ENCODE measurements at places on chromosomes 3 and 15. TPM values are rescaled to one million over a fixed set of nuclear protein-coding genes. Genes with fewer than 3 reads are reported as not detected.

SCAP gene
- 68.2 TPM for polyA plus RNA-seq

GRCh38 chr3:117595615-117596014, 886.0 kb downstream of the TUSC7 start:
- no peak for DNase-seq

APBA2 gene
- 15.2 TPM for polyA plus RNA-seq

PRTG gene
- polyA plus RNA-seq: 11.9 TPM

- DNase-seq: no peak
These were observed 391.6 kb upstream of the DPPA4 start for GRCh38 chr3:109728861-109729494.

DNAH1 gene
- polyA plus RNA-seq: 13.9 TPM

GRCh38 chr3:73029321-73029796, 32.1 kb upstream of the EBLN2 start:
- DNase-seq: no peak

DNA sequence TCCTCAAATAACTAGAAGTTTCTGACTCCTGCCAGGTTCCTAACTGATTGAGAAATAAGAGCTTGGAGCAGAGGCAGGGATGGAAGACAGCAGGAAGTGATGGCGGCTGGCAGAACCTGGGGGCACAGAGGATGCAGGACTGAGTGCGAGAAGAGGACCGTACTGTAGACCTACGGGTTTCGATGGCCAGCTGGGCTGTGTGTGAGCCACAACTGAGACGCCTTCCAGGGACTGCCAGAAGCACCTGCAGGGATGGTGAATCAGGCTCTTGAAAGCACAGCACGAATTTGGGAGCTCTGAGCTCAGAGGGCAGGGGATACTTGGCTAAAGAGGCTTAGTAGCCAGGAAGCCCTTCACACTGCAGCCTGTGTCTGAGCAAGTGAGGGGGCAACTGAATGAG, 165.6 kb downstream of the ABHD5 start:
- DNase-seq: no peak

IL5RA gene
- polyA plus RNA-seq: 0.79 TPM

PCSK6 gene
- polyA plus RNA-seq: 8.4 TPM

GRCh38 chr3:190209533-190209932, 88.8 kb upstream of the P3H2 start:
- DNase-seq: no peak

- no peak for DNase-seq
These were observed 576.3 kb downstream of the NTRK3 start for GRCh38 chr15:87680208-87680607.

- no peak for DNase-seq
These were observed 37.7 kb downstream of the NCK1 start for GRCh38 chr3:136899622-136900158.

DNA sequence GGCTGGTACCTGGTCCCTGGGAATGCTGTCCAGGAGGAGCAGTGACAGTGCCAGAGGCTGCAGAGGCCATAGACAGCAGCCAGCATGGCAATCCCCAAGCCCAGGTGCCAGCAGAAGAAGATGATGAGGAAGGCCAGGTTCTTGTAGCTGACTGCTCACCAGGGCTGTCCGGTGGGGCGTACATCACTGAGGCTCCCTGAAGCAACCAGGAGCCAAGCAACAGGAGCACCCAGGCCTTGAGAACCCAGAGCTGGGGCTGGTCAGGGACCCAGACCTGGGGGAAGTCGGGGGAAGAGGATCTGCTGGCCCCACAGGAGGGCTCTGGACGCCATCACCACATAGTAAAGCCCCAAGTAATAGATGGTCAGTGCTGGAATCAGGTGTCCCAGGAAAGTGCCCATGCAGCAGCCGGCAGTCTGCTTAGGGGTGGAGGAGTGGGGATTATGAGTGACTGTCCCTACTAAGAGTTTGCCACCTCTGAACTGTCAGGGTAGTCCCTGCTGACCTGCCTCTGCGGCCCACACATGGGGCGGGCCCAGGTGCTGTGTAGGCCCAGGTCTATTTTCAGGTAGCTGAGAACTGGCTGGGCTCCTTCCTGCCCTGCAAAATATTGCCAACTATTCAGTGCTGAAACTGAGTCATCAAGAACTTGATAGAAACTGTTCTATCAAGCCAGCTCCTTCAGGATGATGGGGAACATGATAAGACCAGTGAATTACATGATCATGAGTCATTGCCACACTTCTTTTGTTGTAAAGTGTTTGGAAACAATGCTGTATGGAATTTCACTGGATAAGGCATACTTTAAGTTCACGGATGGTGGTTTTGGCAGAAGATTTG, 68.7 kb downstream of the CHRD start:
- DNase-seq: no peak

- no peak for DNase-seq
These were observed 152.2 kb downstream of the CFAP20DC start for GRCh38 chr3:58897646-58898045.

- DNase-seq: no peak
These were observed 254.2 kb downstream of the PLOD2 start for GRCh38 chr3:145906755-145907154.

DNA sequence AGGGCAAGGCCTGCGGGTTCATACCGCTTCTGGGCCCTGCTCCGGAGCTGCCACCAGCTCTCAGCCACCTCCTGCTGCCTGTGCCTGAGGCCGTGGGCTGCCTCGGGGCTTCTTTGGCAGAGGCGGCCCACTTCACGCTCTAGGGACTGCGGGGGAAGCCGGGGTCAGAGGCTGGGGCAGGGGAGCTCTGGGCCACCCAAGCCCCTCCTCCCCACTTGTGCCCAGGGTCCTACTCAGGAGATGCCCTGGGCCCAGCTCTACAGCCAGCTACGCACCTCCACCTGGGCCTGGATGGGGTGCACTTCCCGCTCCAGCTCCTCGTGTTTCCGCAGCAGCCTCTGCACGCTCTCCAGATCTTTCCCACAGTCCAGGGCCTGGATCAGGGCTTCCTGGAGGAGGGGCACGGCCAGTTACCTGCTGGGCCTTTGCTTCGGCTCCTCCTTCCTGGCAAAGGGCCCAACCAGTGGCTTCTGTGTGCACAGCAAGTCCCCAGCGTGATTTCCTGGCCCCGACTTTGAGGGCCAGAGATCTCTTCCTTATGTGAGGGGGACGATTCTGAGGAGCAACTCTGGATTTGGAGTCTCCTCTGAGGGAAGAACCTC, 24.0 kb downstream of the PLA2G4B start:
- DNase-seq: no peak

DNA sequence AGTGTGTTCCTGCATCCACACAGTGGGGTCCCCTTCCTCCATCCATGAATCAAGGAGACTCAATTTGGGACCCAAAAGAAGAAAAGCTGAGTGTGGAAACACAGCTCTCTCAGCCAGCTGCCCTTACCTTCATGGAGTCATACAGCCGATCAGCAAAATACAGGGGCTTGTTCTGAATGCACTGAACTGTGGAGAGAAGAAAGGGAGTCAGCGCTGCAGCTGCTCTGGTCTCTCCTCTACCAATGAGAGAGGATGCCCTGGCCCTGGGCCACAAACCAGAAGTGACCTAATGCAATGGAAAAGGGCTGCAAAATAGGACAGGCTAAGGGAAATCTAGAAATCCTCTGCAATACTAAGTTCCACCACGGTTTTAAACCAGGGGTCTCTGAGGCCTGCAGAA, 46.7 kb downstream of the ANXA2 start:
- DNase-seq: no peak

DNA sequence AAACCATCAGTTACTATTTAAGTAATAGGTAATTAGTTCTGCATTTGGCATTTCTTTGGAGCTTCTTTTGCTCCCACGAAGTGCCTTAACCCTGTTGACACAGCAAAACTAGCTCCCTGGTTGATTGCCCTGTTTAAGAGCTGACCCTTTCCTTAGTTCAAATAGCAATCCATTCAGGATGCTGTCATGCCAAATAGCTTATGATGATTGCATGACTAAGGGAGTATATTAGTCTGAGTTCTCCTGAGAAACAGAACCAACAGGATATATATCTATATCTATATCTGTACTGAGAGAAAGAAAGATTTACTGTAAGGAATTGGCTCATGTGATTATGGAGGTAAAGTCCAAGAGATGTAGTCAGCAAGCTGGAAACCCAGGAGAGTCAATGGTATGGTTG, 50.3 kb upstream of the SPRED1 start:
- no peak for DNase-seq

BCL2A1 gene
- 0.19 TPM for polyA plus RNA-seq

DNA sequence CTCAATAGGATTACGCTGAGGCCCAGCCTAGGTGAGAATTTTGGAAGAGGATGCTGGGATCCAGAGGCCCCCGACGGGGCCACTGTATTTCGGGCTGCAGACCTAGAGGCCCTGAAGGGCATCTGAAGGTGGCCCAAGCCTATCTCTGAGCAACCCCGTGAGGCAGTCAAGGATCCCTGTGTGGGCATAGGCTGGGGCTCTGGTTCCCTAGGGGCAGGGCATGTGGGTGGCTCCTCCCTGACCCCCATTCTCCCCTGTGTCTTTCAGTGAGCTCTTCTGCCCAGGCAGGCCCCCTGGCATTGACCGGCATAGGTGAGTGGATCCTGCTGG, 216.0 kb downstream of the SNRPN start:
- no peak for DNase-seq

SKOR1 gene
- polyA plus RNA-seq: 0.42 TPM

TM4SF1 gene
- 78.1 TPM for polyA plus RNA-seq

CAMK1 gene
- polyA plus RNA-seq: 22.6 TPM

DNA sequence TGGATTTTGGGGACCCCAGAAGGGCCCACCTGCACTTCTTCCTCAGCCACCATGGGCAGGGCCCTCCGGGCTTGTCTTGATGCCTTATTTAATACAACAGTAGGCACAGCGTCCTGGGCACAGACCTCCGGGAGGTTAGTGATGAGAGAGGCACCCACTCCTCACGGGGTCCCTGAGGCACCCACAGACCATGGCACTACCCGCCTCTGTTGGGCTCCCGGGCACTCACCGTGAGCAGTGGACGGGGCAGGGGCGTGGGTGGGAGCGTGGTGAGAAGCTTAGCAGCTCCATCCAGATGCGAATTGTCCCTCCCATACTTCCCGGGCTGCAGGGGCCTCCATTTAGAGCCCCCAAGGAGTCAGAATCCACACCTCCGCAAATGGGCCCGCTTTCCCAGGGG, 317 bp upstream of the MESP2 start:
- no peak for DNase-seq

MYRIP gene
- polyA plus RNA-seq: 1.9 TPM

GRCh38 chr3:131561511-131561910, 58.7 kb upstream of the MRPL3 start:
- DNase-seq: no peak

DNA sequence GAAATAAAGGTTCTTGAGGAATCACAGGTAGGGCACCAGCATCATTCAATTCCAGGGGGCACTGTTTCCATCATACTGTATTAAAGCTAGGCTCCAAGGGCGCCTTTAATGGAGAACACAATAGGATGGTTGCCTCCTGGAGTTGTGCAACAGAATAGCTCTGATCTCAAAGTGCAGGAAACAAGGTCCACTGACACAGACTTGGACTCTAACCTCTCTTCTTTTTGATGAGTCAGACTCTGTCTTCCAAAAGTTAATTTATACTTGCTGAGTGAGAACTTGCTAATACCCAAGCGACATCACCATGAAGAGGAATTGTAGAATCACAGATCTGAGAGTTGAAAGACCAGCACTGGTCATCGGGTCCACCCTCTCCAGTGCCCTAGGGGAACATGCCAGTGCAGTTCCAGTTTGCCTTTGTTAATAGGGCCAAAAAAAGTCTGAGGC, 94.4 kb upstream of the PHLDB2 start:
- no peak for DNase-seq

DNA sequence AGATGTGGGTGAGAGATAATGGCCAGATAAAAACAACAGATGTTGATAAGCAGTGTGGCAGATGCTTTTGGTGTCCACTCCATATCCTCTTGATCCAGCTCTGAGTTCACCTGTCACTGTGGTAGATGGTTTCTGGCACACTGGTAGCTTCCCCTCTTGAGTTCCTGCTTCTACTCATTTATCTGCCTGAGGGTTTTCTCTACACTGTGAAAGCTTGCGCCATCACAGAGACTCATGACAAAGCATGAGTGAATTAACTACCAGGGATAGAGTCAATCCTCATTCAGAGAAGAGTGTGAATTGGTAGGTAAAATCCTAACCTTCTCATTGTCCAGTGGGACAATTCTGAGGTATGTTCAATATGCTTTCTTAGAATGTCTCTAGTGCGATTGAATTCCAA, 50.0 kb upstream of the ARHGEF26 start:
- DNase-seq: no peak

- DNase-seq: no peak
These were observed 227.2 kb downstream of the XXYLT1 start for GRCh38 chr3:195043607-195044339.

DNA sequence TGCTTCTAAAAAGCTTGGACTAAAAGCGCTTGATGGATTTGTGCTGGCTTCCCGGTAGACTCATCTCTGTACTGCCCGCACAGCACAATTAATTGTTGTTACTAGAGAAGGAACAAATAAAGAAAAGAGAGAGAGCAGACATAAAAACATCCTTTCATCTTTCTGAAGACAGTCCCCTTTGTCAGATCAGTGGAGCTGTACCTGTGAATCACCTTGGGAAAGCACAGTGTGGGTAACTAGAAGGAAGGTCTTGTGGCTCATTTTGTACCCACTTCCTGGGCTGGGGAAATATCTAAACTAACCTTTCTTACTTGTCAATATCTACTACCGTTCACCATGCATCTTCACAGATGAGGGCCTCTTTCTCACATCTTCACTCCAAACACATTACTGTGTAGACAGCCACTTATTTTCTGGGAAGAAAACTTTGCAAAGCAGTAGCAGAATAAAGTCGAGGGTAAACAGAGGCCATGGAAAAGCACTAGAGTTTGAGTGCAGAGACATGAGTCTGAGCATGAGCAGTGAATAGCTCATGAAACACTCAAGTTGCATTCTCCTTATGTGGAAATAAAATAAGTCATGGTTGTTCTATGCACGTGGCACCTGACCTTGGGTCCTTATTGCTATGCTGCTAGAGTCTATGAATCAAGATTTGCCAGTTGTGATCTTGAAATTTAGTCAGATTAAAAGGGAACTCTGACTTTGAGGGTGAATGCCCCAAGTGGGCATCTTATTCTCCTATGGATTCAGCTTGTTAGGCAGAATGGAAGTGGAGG, 169.3 kb downstream of the LPP start:
- no peak for DNase-seq

GRCh38 chr15:75064846-75065245, 41.5 kb downstream of the PPCDC start:
- no peak for DNase-seq

CPLX3 gene
- polyA plus RNA-seq: not detected

DNA sequence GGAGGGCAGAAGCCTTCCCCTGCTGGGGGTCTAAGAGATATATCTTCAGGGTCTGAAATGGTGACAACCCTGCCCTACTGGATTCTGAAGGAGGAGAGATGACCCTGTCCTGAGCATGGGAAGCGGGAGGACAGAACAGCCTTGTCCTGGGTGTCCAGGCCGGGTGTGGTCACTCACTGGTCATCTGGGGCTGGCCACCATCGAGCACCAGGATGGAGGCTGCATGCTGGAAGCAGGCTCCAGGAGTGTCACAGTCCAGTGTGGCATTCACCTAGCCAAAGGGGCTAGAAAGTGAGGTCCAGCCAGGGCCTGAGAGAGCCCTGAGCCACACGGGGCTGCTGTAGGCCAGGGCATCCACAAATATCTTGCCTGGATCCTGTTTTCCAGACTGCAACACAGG, 5.2 kb downstream of the CDHR4 start:
- no peak for DNase-seq

GRCh38 chr15:56628893-56629532, 104.3 kb downstream of the ZNF280D start:
- no peak for DNase-seq
